ENCODE measurements at places on chromosomes 2 and 18.
A peak's percentile ranks its signal among the peaks of the same experiment; 100 is the strongest.

GRCh38 chr2:35447215-35447614 lies 908.4 kb upstream of the CRIM1 start:
- no peak for DNase-seq

DNA sequence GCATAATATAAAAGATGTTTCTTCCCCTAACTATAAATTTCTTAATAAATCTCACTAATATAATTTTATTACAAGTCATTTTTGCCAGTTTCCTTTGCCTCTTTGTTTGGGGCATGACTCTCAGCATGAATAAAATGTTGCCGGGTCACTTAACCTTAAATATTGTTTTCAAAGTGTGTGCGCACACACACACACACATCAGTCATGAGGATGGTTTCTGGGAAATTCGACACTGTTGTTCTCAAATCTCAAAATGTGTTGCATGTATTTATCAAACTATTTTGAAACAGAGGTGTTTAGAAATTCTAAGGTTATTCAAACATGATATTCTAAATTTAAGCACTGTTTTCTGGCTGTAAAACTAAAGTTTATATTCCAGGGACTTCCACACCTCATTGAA lies 31.5 kb downstream of the FAP start:
- no peak for DNase-seq

DNA sequence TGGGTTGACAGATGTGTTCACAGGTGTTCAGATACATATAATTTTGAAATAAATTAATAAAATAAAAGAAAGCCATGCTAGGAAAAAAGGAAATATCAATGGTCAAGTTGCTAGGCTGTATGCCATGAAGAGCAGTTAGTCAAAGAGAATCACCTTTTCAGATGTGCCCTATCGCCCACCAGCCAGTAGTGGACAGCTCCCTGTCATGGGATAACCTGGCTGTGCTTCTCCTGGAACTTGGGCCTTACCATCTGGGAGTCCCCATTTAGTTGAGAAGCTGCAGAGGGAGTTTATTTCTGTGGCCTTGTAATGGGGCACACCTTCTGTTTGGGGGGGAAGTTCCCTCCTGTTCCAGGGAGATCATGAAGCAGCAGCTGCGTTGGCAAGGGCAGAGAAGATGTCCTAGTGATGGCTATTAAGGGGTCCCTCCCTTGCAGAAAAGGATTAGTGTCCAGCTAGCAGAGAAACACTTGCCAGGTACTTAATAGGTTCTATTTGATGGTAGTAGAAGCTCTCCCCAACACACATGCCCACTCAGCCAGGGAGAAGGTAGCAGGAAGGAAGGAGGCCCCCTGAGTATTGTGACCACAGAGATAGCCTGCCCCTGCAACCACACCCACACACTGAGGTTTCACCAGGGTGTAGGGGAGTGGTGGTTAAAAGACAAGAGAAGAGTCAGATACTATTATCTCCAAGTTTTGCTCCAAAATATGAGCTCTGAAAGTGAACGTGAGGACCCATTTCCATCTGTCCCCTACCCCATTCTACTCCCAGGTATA lies 117.7 kb downstream of the B3GNT2 start:
- no peak for DNase-seq

DNA sequence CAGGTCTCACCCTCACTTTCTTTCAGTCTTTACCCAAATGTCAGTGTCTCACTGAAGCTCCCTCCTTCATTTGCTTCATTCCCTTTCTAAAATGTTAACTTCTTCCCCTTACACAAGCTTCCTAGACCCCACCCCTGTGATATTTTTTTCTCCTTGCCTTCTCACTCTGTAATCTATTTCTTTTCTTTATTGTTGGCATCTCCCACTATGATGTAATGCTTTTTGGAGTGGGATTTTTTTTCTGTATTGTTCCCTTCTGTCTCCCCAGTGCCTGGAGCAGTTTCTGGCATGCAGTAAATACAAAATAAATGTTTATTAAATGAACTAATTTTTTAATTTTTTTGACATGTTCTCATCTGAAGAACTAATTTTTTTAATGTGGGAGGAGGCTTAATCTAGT lies 55.9 kb upstream of the MAP3K20 start:
- no peak for DNase-seq

DNA sequence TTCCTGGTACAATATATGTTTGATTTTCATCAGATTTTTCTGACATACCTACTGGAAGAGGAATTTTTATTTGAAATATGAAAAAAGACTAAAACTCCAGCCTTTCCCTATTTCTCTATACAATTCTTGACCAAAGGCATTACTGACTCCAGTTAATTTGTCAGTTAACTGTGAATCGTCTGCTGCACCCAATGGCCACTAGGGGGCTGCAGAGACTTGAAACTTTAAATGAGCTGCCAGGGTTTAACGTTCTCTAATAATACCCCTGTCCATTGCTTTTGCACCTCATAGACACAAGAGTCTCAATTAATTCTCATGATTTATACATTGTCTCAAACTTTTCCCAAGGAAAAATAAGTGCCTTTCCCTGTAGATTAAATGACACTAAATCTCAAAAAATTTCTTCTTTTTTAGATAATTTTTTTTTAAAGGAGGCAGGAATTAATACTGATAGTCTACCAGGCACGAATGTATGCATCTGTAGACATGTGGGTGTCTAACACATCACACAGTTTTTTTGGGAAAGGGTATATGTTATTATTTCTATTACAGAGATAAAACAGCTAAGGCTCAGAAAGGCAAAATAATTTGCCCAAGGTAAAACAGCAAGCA lies 1.8 kb upstream of the ALK start:
- peak; percentile 8 for DNase-seq

DNA sequence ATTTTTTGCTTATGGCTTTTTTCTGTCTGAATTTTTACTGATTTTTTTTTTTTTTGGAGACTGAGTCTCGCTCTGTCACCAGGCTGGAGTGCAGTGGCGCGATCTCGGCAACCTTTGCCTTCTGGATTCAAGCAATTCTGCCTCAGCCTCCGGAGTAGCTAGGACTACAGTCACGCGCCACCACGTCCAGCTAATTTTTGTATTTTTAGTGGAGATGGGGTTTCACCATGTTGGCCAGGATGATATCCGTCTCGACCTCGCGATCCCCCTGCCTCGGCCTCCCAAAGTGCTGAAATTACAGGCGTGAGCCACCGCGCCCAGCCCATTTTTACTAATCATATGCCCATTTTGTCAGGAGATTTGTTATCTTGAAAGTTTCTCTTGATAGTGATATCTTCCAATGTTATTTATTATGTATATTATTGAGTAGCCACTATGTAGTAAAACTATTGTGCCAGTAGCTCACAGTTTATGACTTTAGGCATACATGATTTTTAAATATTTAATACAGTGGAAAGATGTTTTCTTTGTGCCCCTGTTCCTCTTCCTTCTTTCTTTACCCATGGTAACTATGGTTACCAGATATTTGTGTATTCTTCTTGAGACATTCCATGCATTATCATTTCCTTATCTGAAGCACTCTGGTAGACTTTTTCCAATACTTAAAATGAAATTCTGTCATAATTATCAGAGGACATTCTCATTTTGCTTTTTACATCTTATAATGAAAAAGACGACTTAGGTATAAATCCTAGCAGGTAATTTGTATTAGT lies 2.1 kb downstream of the HAT1 start:
- DNase-seq = no peak

DNA sequence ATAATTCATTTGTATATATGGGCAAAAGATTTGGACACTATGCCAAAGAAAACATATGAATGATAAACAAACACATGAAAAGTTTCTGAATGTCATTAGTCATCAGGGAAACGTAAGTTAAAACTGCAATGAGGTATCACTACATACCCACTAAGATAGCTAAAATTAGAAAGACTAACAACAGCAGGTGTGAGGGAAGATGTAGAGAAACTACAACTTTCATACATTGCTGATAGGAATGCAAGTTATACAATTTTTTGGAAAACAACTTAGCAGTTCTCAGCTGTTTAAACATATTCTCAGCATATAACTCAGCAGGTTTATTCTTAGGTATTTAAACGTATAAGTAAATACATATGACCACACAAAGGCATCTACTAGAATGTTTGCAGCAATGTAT lies 563.5 kb upstream of the KLHL29 start:
- no peak for DNase-seq

- DNase-seq = no peak
These were observed 8.5 kb upstream of the SPATS2L start for GRCh38 chr2:200297989-200298388.

GRCh38 chr2:174376967-174377366 lies 18.6 kb upstream of the SCRN3 start:
- DNase-seq = no peak

GRCh38 chr2:21567395-21567794 lies 443.6 kb downstream of the TDRD15 start:
- no peak for DNase-seq

DNA sequence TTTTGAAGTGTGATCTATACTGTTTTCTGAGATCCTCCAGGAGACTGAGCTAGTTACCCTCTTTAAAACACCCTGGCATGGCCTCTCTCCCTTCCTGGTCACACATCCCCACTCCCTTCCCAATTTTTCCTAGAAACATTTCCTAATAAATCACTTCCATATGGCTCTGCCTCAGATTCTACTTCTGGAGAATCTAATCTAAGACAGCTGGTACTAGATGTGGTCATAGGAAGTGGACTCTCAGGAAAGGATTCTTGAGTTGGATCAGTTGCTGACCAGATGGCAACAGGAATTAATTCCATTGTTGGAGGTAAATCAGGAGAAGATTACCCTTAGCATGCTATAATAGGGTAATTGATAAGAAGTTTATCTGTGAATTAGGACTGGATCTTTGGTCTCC lies 310.5 kb downstream of the SATB2 start:
- DNase-seq = no peak

DNA sequence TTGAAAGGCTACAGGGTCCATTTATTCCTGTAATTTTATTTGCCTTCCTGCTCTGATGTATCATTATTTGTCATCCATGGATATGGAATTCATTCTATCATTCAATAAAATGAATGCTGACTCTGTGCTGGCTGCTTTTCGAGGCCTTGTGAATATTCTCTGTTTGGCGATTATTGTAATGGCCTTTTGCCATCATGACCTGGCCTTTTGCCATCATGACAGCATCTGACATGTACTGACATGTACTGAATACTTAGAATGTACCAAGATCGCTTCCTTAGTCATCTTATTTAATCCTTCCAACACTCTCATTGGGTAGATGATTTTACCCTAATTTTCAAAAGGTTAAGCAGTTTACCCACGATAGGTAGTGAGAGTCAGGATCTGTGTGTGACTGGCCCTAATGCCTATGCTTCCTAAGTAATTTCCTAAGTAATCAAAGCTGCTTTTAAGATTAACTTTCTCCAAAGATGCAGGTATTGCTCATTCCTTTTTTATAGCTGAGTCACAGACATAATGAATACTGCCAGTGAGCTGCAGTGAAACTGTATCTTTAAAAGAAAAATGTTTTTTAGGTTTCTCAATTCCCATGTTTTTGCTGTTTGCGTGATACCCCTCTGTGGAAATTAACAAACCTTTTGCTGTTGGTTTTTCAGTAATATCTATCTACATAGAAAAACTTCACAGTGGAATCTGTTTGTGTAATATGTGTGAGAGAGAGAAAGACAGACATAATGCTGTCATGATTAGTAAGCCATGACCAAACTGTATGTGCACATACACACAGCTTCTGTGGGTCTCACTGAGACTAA lies 127.8 kb downstream of the CERS6 start:
- no peak for DNase-seq

- no peak for DNase-seq
These were observed 2.6 kb downstream of the KDM3A start for GRCh38 chr2:86443631-86444350.

DNA sequence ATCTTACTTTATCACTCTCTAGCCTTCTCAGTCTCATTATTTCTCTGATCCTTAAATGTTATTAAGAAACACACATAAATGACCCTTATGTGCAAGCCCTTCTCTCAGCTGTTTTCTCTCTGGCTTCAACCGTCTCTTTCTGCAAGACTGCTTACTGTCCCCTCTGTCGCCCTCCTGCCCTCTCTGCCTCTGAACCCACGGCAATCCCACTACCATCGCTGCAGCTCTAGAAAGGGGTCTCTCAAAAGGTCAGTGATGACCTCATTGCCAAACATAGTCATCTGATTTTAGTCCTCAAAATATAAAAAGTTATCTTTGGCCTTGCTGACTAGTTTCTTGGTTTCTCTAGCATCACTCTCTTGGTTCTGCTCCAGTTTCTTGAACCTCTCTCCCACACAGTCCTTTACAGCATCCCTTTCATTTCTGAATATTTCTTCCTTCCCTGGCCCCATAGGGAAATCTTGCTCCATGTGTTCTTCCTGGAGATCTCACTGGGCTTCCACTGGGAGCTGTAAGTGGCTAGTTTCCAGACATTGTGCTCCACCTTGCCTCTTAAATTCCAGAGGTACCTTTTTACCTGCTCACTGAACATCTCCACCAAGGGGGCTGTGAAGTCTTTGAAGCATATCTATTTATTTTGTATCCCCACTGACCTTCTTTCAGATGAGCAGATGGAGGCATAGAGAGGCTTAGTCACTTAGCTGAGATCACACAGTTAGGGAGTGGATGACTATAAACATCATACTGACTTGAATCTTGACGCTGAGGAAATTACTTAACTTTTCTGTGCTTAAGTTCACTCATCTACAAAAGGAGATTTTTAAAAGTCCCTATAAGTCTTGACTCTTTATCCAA lies 96.2 kb downstream of the PDE1A start:
- no peak for DNase-seq

- no peak for DNase-seq
These were observed 410.6 kb downstream of the PIK3C3 start for GRCh38 chr18:42365591-42365990.

DNA sequence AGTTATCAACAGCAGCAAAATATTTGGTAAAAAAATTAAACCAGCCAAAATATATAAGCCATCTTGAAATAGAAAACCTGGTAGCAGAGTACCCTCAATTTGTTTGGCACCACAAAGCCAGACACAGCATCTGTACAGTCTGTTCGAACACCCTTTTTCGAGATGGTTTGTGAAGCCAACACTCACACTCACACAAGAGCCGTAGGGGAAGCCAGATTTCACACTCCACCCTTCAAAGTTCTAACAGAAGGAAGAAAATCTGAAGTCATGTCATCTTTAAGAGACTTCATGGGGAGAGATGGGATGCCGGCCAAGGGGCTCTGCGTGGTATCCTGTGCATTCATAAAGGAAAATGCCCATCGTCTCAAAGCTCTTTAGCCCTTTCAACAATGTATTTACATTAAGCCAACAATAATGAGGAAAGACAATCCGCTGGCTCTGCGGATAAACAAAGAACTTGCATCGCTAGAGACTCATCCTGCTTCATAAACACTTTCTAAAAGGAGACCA lies 451.5 kb upstream of the CHST9 start:
- DNase-seq = no peak

GRCh38 chr18:36294031-36294430 lies 3.5 kb upstream of the FHOD3 start:
- no peak for DNase-seq

GRCh38 chr18:57084331-57085271 lies 62.3 kb upstream of the BOD1L2 start:
- no peak for DNase-seq

DNA sequence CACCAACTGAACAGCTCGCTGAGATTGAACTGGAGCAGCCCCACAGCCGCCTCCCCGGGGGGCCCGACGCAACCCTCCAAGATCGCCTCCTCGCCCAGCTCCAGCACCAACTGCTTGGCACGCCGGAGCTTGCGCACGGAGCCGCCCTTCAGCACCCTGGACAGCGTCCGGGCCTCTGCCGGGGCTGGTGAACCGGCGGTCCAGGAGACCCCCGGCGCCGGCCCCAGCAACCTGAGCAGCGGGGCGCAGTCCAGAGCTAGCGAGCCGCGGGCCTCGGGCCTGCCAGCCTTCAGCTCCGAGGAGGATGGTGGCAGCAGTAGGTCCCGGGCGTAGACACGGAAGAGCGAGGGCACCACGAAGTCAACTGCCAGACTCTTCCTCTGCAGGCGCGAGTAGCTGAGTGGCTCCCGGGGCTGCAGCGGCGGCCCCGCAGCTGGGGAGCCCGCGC lies 1.2 kb downstream of the ALK start:
- DNase-seq = no peak

All from SHP77 treated with DMSO at 0.1 percent for 48 hours (cell line).